ENCODE measurements at places on chromosomes 4 and X. TPM values are rescaled to one million over a fixed set of nuclear protein-coding genes. Genes with fewer than 3 reads are reported as not detected.

The HS6ST2 gene
- 0.12 TPM for total RNA-seq

The CNGA1 gene
- total RNA-seq: not detected

The DMRTC1 gene
- total RNA-seq: 0.30 TPM

The TMEM185A gene
- 19.8 TPM for total RNA-seq

The FMR1NB gene
- not detected for total RNA-seq

The SPIN2A gene
- total RNA-seq: 1.2 TPM

The GAGE13 gene
- not detected for total RNA-seq

The COMMD8 gene
- 14.1 TPM for total RNA-seq

The ODAPH gene
- not detected for total RNA-seq

The DCHS2 gene
- total RNA-seq: not detected

The TSPAN6 gene
- total RNA-seq: 0.43 TPM

DNA sequence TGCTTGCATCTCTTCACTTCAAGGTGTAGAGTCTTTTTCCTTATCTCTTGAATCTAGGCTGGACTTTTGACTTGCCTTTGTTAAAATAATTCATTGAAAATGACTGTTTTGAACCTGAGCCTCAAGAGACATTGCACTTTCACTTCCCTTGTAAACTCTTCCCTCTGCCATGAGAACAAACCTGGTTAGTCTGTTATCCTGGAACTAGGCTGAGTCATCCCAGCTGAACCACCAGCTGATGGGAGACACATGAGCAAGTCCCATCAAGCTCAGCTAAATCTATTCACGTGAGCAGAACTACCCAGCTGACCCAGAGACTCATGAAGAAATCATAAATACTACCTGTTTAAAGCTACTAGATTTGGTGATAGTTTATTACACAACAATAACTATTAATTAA, 202.3 kb upstream of the CENPE start:
- no peak for DNase-seq
- no peaks in the 10 kb centered on the region for H3K4me1 ChIP-seq
- H3K36me3 ChIP-seq: no peaks in the 10 kb centered on the region
- H3K27ac ChIP-seq: no peak overlapping the region
- no peaks in the 10 kb centered on the region for H3K27me3 ChIP-seq
- no peak overlapping the region for H3K4me3 ChIP-seq

GRCh38 chr4:154064244-154064643, 275.4 kb upstream of the SFRP2 start:
- H3K4me1 ChIP-seq: no peaks in the 10 kb centered on the region
- no peaks in the 10 kb centered on the region for H3K27me3 ChIP-seq
- DNase-seq: no peak
- H3K27ac ChIP-seq: no peak overlapping the region
- no peak overlapping the region for H3K4me3 ChIP-seq

DNA sequence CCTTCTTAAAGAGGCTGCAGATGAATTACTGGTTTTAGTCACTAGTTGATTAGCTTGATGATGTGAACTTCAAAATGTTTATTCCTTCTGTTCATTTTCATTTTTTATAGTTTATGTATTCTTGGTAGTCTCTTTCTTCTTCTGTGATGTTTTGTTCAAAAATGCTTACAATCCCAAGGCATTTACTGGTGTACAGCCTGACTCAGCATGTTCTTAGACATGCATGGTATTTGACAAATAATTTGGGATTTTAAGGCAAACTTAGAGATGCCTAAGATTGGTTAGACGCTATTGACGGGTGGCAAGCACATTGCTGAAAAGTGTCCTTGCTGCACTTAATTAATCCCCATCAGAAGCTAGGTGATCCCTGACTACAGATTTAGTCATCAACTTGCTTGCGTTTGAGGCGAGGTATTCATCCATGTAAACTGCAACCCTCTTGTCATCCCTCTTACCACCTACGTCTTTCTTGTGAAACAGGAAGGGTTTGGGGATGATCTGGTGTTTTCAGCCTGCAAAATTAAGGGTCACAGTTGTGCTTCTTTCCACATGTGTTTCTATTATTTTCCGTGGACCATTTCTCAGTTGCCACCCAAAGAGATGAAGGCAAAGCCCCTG, 331.8 kb downstream of the DKK2 start:
- H3K27me3 ChIP-seq: no peaks in the 10 kb centered on the region
- no peak overlapping the region for H3K27ac ChIP-seq
- no peak for DNase-seq
- peaks cover 1% of the 10 kb centered on the region for H3K36me3 ChIP-seq

DNA sequence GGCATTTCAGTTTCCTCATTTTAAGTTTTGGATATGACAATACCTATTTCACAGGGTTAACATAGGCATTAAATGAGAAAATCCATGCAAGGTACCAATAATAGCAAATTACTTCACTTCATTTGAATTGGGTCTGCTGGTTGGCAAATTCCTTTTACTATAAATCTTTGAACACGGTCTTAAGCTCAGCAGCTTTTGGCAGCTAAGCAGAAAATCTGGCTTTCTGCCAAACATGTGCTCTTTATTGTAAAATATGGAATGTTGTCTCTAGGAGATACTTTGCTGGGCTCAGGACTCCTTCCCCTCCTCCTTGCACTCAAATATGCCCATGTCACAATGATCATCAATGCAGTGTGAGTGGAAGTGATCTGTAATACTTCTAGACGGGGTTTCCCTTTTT, 16.8 kb upstream of the DMP1 start:
- H3K27ac ChIP-seq: no peak overlapping the region
- no peaks in the 10 kb centered on the region for H3K36me3 ChIP-seq
- no peaks in the 10 kb centered on the region for H3K4me1 ChIP-seq
- no peak overlapping the region for H3K4me3 ChIP-seq

DNA sequence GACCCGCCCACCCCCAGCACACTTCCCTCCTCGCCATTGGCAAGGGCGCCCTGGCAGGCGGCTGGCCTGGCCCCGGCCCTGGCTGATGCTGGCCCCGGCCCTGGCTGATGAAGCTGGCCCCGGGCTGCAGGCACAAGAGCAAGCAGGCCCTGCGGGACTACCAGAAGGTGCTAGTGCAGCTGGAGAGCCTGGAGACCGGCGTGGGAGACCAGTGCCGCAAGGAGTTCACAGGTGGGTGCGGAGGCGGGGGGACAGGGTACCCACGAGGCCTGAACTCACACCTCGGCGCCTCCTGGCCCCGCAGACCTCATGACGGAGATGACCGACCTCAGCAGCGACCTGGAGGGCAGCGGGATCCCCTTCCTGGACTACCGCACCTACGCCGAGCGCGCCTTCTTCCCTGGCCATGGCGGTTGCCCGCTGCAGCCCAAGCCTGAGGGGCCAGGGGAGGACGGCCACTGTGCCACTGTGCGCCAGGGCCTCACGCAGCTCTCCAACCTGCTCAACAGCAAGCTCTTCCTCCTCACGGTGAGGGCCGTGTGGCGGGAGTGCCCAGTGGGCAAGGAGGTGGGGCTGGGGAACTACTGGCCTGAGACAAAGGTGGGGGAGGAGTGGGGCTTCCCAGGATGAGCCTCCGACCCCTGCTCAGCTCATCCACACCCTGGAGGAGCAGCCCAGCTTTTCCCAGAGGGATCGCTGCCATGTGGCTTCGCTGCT, 6.1 kb upstream of the SRPK3 start:
- H3K4me1 ChIP-seq: no peaks in the 10 kb centered on the region
- DNase-seq: no peak
- H3K27ac ChIP-seq: no peak overlapping the region
- peaks cover 4% of the 10 kb centered on the region for H3K27me3 ChIP-seq

- peaks cover 8% of the 10 kb centered on the region for H3K4me1 ChIP-seq
- H3K27ac ChIP-seq: no peak overlapping the region
- peaks cover 10% of the 10 kb centered on the region for H3K27me3 ChIP-seq
- no peaks in the 10 kb centered on the region for H3K36me3 ChIP-seq
- H3K4me3 ChIP-seq: peak overlapping the region; percentile 87
These were observed 1.1 kb downstream of the CFAP299 start for GRCh38 chr4:80336582-80336981.

GRCh38 chr4:67581208-67581857, 22.8 kb downstream of the STAP1 start:
- H3K27me3 ChIP-seq: no peaks in the 10 kb centered on the region
- H3K27ac ChIP-seq: peak overlapping the region; percentile 62
- peak; percentile 23 for DNase-seq
- H3K36me3 ChIP-seq: peaks cover 7% of the 10 kb centered on the region
- peak overlapping the region; percentile 89 for H3K4me3 ChIP-seq

- H3K36me3 ChIP-seq: peaks cover 11% of the 10 kb centered on the region
- H3K4me3 ChIP-seq: peak overlapping the region; percentile 75
- H3K27me3 ChIP-seq: no peaks in the 10 kb centered on the region
- peaks cover 61% of the 10 kb centered on the region for H3K4me1 ChIP-seq
- peak overlapping the region; percentile 94 for H3K27ac ChIP-seq
These were observed 10.0 kb upstream of the ASMTL start for GRCh38 chrX:1462596-1463251.

GRCh38 chrX:48472851-48473703, 2.9 kb upstream of the FTSJ1 start:
- DNase-seq: no peak
- peaks cover 4% of the 10 kb centered on the region for H3K27me3 ChIP-seq
- H3K4me1 ChIP-seq: peaks cover 32% of the 10 kb centered on the region
- peaks cover 8% of the 10 kb centered on the region for H3K36me3 ChIP-seq
- no peak overlapping the region for H3K27ac ChIP-seq
- H3K4me3 ChIP-seq: no peak overlapping the region

DNA sequence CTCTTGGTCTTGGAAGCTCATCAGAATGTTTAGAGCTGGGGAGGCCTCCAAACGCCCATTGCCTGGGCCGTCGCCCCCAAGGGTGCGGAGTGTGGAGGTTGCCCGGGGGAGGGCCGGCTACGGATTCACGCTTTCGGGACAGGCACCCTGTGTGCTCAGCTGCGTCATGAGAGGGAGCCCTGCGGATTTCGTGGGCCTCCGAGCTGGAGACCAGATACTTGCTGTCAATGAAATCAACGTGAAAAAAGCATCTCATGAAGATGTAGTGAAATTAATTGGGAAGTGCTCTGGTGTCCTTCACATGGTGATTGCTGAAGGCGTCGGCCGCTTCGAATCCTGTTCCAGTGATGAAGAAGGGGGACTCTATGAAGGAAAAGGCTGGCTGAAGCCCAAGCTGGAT, 23.3 kb downstream of the RGS12 start:
- H3K4me1 ChIP-seq: no peaks in the 10 kb centered on the region
- H3K36me3 ChIP-seq: no peaks in the 10 kb centered on the region
- H3K27me3 ChIP-seq: no peaks in the 10 kb centered on the region
- no peak overlapping the region for H3K27ac ChIP-seq

- no peak for DNase-seq
- no peak overlapping the region for H3K27ac ChIP-seq
- no peak overlapping the region for H3K4me3 ChIP-seq
- H3K4me1 ChIP-seq: no peaks in the 10 kb centered on the region
These were observed 172.9 kb upstream of the TTC29 start for GRCh38 chr4:147118528-147118927.

DNA sequence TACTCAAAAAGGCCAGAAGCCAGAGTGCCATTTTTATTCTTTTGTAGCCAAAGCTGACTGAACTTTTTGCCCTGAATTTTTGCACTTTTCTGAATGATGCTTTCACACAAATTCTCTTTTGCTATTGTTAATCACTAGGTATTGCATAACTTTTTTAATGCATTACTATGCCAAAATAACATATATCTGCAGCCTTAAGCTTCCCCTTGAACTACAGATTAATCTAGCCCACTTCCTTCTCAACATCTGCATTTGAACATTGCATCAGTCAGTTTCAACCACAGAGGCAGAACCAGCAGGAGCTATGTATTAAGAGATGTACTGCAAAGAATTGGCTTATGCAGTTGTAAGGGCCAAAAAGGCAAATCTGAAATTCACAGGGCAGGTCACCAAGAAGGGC, 197.6 kb upstream of the GYPA start:
- peaks cover 7% of the 10 kb centered on the region for H3K27me3 ChIP-seq
- H3K27ac ChIP-seq: no peak overlapping the region
- no peaks in the 10 kb centered on the region for H3K36me3 ChIP-seq
- H3K4me3 ChIP-seq: no peak overlapping the region
- H3K4me1 ChIP-seq: peaks cover 13% of the 10 kb centered on the region

- no peak for DNase-seq
- H3K4me1 ChIP-seq: no peaks in the 10 kb centered on the region
- no peak overlapping the region for H3K27ac ChIP-seq
- no peak overlapping the region for H3K4me3 ChIP-seq
These were observed 11.4 kb upstream of the RELL1 start for GRCh38 chr4:37697566-37697965.

- no peak for DNase-seq
- no peak overlapping the region for H3K27ac ChIP-seq
- no peaks in the 10 kb centered on the region for H3K36me3 ChIP-seq
- H3K4me3 ChIP-seq: no peak overlapping the region
- H3K4me1 ChIP-seq: peaks cover 4% of the 10 kb centered on the region
These were observed 3.5 kb upstream of the PDLIM3 start for GRCh38 chr4:185538806-185539205.

- H3K36me3 ChIP-seq: no peaks in the 10 kb centered on the region
- no peak for DNase-seq
- no peak overlapping the region for H3K4me3 ChIP-seq
- H3K27me3 ChIP-seq: no peaks in the 10 kb centered on the region
- no peak overlapping the region for H3K27ac ChIP-seq
These were observed 241.5 kb upstream of the IGFBP7 start for GRCh38 chr4:57351731-57352130.

DNA sequence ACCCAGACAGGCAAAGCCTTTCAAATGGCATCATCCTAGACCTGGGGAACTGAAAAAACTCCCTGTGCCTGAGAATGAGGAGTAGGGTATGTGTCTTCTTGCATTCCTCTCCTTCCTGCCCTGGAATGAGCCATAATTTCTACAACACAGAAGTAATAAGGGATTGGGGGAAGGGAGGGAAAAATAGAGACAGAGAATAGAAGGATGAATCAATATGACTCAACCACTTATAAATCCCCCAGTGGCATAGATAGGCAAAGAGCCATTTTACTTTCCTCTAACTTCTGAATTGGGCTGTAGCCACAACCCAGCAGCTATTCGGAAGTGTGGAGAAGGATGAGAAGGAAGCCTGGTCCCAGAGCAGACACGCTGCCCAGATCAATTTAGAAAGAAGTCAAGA, 99.9 kb downstream of the NHS start:
- no peaks in the 10 kb centered on the region for H3K4me1 ChIP-seq
- DNase-seq: no peak
- no peak overlapping the region for H3K4me3 ChIP-seq
- H3K27me3 ChIP-seq: peaks cover 18% of the 10 kb centered on the region

DNA sequence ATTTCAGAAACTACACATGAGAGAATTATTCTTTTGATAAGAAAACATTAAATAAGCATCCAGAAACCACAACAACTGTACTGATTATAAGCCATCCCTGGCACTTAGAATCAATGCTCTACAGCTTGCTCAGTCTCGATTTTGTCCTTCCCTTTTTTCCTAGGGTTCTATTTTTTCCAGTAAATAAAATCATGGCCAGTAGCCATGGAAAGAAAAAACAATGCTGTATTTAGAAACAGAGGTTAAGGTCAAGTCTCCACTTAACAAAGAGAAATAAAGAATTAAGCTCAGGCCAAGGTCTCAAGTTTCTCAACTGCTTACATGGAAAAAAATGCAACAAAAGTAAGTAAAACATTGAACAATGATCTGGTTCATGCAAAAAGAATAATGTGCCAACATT, 38.7 kb upstream of the GRID2 start:
- no peaks in the 10 kb centered on the region for H3K27me3 ChIP-seq
- no peak overlapping the region for H3K4me3 ChIP-seq
- H3K27ac ChIP-seq: no peak overlapping the region
- no peaks in the 10 kb centered on the region for H3K36me3 ChIP-seq

GRCh38 chr4:48518143-48518542, 28.1 kb downstream of the ZAR1 start:
- H3K4me1 ChIP-seq: no peaks in the 10 kb centered on the region
- DNase-seq: no peak
- no peak overlapping the region for H3K27ac ChIP-seq
- no peak overlapping the region for H3K4me3 ChIP-seq
- H3K27me3 ChIP-seq: no peaks in the 10 kb centered on the region

- H3K4me3 ChIP-seq: no peak overlapping the region
- H3K36me3 ChIP-seq: peaks cover 4% of the 10 kb centered on the region
- no peak for DNase-seq
- peaks cover 9% of the 10 kb centered on the region for H3K4me1 ChIP-seq
- no peaks in the 10 kb centered on the region for H3K27me3 ChIP-seq
These were observed 18.0 kb downstream of the HPSE start for GRCh38 chr4:83316459-83317165.

Data from activated T-cell treated with anti-CD3 and anti-CD28 coated beads, Interleukin-2, amount 50 U/mL, for 72 hours (primary cell).